ENCODE measurements at places on chromosomes 16 and 17.
A peak's percentile ranks its signal among the peaks of the same experiment; 100 is the strongest.

DNA sequence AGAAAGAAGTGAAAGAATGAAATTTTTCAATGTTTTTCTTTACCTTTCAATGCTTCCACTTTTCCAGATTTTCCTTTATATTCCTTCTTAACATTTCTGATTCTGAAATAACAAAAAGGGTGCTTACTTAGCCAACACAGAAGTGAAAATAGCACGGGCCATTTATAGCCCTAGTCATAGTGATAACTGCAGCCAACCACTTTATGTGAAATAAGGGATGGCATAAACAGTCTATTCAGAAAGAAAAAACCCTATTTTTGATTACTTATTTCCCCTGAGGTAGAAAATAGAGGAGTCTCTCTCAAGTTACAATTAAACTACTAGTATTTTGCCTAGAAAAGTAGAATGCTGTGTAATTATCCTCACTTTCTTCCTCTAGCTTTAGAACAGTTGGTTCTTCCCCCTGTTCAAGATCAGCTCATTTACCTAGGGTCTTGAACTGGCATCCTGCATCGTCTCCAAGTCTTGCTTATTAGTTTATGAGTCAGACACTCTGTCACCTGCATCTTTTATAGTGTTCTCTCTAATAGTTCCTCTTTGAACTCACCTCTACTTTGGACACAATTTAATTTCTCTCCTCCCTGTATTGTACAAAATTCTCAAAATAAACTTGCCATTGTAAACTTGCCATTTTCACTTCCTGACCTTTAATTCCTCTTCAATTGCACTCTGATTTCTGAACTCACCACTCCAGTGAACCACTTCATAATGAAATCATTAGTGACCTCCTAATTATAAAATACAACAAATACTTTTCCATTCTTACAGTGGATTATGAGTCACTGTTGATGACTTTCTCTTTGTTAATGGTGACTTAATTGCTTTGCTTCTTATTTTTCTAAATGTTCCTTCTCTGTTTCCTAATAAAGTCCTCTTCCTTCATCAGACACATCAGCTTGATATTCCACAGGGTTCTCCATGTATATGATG, 23.6 kb downstream of the ABCA6 start:
- no peak for DNase-seq

DNA sequence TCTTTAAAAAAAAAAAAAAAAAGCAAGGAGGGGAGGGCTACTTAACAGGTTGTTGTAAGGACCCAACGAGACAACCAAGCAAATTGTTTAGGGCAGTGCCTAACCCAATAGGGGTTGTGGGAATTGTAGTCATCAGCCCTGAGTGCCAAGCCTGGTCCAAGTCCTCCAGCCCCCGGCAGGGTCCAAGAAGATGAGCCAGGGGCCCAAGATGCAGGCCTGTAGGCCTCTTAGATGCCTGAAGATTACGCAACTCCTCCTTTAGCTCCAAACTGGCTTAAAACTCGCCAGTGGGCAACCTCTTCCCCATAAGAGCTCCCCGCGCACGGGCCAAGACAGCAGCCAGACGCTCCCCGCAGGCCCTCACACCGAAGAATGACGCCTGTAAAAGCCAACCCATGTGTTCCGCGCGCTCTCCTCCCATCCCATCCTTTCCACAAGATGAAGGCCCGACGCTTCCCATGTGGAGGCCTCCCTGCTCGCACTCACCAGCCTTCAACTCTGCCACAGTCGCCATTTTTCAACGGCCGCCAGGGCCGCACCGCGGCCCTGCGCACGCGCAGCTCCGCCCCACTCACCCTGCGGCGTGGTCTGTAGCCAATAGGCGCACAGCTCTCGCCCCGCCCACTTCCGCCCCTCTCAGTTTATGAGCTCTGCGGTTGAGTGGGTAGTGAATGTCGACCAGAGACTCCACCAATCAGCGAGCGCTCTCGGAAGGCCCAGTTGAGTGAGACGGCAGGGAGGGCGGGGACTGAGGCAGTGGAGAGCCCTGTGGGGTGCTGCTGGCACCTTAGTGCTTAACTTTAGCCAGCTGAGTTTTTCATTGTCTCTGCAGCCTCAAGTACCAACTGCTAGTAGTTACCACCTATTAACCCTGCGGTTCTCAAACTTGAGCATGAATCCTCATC, at the start of gene CEP20:
Gene CEP20 (minus strand): TSS at position 532 of the 905 bp plus-strand sequence. CDS start 18 bp downstream, at position 514.
- peak; percentile 100 for DNase-seq

DNA sequence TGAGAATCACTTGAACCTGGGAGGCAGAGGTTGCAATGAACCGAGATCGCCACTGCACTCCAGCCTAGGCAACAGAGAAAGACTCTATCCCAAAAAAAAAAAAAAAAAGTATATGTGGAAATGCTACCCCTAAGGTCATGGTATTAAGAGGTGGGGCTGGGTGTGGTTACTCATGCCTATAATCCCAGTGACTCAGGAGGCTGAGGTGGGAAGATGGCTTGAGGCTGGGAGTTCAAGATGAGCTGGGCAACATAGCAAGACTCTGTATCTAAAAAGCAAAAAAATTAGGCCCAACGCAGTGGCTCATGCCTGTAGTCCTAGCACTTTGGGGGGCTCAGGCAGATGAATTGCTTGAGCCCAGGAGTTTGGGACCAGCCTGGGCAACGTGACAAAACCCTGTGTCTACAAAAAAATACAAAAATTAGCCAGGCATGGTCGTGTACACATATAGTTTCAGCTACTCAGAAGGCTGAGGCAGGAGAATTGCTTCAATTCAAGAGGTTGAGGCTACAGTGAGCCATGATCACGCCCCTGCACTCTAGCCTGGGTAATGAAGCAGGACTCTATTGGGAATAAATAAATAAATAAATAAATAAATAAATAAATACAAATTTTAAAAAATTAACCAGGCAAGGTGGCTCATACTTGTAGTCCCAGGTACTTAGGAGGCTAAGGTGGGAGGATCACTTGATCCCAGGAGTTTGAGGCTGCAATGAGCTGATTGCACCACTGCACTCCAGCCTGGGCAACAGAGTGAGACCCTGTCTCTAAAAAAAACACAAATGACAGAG, 32.3 kb upstream of the NUFIP2 start:
- DNase-seq, result no peak

GRCh38 chr17:80848449-80849102, 143.1 kb upstream of the CHMP6 start:
- no peak for DNase-seq

- peak; percentile 26 for DNase-seq
These were observed 993 bp downstream of the ERN1 start for GRCh38 chr17:64128787-64129514.

GRCh38 chr17:61383689-61384201, 15.9 kb upstream of the TBX2 start:
- DNase-seq, result no peak

DNA sequence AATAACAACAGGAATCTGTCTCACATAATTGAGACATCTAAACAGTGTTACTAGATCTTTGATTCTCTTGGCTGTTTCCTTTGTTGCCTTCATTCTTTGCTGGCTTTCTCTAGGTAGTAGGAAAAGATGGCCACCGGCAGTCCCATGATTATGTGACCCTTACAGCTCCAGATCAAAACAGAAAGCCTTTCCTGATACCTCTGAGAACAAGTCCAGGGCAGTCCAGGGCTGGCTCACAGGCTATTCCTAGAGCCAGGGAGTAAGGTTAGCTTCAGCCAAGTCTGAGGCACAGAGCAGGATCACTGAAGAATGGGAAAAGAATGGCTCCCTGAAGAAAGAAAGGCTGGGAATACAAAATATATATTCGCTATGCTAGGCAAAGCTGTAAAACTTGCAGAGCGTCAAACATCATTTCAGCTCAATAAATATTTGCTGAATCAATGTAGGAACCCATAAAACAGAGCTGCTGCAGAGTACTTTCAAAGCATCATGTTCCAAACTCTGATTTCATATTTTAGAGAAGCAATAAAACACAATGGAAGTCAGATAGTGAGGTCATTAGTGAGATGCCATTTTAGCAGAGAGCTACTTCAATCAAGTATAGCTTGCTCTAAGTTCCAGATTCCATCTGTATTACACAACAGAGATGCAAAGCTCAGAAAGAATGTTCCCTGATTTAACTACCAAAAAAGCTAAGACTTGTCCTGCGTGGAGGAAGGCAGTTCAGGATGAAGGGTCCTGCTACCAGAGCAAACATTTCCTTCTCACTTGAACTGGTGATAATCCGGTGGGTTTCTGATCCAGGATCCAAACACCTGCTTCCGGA, 23.4 kb downstream of the ADAT1 start:
- no peak for DNase-seq

DNA sequence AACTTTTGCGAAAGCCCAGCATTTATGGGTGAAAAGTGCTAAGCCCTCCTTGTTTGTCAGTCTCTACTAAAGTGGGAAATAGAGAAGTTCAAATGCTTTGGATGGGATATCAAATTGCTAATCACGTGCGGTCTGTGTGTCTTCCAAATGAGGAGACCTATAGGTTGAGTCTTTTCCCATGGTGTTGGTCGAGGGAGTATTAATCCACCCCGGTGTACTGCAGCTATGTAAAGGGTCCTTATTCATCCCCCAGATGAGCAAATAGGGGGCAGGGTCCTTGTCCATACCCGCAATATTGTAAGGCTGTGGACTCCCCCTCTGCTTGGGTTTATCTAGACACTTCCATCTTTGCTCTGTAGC, 14.6 kb downstream of the KIAA0513 start:
- no peak for DNase-seq

- no peak for DNase-seq
These were observed 17.5 kb upstream of the IL21R start for GRCh38 chr16:27384425-27384824.

DNA sequence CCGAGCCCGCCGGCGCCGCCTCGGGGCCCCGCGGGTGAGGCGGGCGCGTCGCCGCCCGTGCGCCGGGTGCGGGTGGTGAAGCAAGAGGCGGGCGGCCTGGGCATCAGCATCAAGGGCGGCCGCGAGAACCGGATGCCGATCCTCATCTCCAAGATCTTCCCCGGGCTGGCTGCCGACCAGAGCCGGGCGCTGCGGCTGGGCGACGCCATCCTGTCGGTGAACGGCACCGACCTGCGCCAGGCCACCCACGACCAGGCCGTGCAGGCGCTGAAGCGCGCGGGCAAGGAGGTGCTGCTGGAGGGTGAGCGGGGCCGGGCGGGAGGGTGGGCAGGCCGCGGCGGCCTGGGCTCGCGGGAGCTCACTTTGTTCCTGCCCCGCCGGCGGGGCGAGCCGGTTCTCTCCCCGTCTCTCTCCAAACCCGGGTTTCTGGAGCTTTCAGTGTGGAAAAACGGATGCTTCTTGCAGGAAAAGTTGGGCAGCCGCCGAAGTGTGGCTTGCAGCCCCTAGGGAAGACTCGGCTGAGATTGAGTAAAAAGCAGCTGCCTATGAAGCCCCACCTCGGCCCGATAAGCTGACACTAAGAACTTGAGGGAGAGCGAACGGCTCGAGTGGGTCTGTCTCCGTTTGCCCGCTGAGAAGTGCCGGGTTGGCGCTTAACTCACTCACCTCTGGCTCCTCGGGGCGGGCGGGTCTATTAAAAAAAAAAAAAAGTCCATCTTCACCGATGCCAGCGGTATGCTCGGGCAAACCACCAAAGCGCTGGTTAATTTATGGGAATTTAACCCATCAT, 677 bp downstream of the SNTB2 start:
- peak; percentile 76 for DNase-seq

- peak; percentile 55 for DNase-seq
These were observed at the start of gene CCR7 for GRCh38 chr17:40564883-40565768. Gene CCR7, minus strand, starts transcription at chr17:40565472. Its CDS starts 63 bp downstream, at chr17:40565409.

- no peak for DNase-seq
These were observed 16.8 kb upstream of the RMI2 start for GRCh38 chr16:11328172-11329070.

GRCh38 chr17:27940503-27941428, 47.6 kb upstream of the LYRM9 start:
- no peak for DNase-seq

GRCh38 chr16:15834502-15834901, 22.3 kb downstream of the MYH11 start:
- no peak for DNase-seq

DNA sequence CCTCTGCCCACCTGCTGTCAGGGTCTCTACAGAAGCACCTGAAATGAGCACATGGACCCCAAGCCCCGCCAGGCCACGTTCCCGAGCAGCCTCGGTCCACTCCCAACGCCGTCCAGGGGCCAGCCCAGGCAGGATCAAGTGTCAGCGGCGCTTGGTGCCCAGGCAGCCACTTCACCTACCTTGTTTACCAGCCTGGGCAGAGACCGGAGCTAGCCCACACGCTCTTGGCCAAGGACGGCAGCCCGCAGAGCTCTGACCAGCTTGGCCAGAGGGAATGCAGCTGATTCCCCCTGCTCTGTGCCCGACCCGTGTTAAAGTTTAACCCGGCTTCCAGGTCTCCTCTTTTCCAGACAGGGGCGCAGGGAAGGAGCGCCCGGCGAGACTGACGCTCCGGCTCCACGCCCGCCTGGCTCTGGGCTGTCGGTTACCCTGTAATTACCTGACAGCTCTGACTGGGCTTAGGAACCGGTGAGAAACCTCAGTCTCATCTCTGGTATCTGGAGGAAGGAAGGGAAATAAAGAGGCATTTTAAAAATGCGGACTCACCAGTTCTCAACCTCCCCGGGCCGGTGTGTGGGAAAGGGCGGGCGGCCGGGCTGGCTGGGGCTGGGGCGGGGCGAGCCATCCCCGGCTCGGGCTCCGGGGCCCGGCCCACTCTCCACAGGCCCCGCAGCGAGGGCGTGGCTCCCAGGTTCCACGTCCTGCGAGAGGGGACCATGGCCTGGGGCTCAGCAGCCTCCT, 4.6 kb downstream of the KIFC3 start:
- peak; percentile 31 for DNase-seq

- no peak for DNase-seq
These were observed 289.2 kb upstream of the SALL1 start for GRCh38 chr16:51440131-51440889.

GRCh38 chr16:75143941-75144340, 4.4 kb upstream of the ZFP1 start:
- DNase-seq, result no peak

DNA sequence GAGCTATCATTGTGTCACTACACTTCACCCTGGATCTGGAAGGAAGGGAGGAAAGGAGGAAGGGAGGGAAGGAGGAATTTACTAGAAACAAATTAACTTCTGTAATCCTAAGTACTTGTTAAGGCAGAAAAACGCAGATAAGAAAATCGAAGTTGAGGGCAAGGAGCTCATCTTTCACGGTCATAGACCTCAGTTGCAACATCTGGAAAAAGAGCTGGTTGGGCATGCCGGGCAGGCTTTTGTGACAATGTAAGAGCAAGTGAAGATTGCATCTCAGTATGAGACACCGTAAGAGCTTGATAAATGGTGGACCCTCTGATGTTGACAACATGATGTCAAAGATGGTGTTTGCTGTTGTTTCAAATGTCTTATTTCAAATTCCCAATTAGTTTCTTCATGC, 721.5 kb downstream of the MAF start:
- no peak for DNase-seq

- no peak for DNase-seq
These were observed 10.9 kb upstream of the MEIOC start for GRCh38 chr17:44645341-44645740.

GRCh38 chr16:23172994-23173393, 9.6 kb upstream of the SCNN1G start:
- DNase-seq, result no peak

- DNase-seq, result no peak
These were observed 2.3 kb upstream of the PAFAH1B1 start for GRCh38 chr17:2591040-2591640.

- no peak for DNase-seq
These were observed 108.1 kb upstream of the ERCC4 start for GRCh38 chr16:13811834-13812233.

GRCh38 chr16:29318037-29318436, 88.5 kb downstream of the NPIPB11 start:
- DNase-seq, result no peak

Data from K562 (cell line).